Cardiac muscle cell (in vitro differentiated cells and primary cell): ENCODE measurements at places on chromosomes 6 and 20. TPM values are rescaled to one million over a fixed set of nuclear protein-coding genes. Genes with fewer than 3 reads are reported as not detected.

- no peak overlapping the region for H3K4me3 ChIP-seq
- no peaks in the 10 kb centered on the region for H3K27me3 ChIP-seq
- H3K27ac ChIP-seq = no peak overlapping the region
- DNase-seq = no peak
- no peaks in the 10 kb centered on the region for H3K36me3 ChIP-seq
Measured at GRCh38 chr20:50053362-50054230, 59.4 kb downstream of the UBE2V1 start.

The TAAR9 gene
- total RNA-seq = not detected in 2 replicates

DNA sequence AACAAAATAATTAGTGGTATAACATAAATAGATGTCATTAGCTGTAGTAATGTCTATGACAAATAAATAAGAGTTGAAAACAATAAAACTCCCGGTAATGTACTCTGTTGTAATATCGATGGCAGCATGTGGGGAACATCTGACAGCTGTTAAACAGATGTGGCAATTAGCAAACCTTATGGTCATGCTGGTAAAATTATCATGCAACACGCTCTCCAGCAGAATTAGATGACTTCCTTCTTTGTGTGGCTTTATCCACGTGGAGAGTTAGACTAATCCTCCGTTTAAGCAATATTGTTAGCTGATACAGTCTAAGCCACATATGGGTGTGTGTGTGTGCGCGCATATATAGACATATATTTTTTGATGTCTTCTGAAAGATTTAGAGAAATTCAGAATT is 77.7 kb upstream of the ZFP64 start:
- H3K4me3 ChIP-seq = no peak overlapping the region
- H3K27me3 ChIP-seq = no peaks in the 10 kb centered on the region
- no peak overlapping the region for H3K27ac ChIP-seq
- H3K36me3 ChIP-seq = no peaks in the 10 kb centered on the region

GRCh38 chr20:49906101-49906604 is 9.2 kb downstream of the SPATA2 start:
- no peak for DNase-seq
- H3K4me1 ChIP-seq = peaks cover 14% of the 10 kb centered on the region

DNA sequence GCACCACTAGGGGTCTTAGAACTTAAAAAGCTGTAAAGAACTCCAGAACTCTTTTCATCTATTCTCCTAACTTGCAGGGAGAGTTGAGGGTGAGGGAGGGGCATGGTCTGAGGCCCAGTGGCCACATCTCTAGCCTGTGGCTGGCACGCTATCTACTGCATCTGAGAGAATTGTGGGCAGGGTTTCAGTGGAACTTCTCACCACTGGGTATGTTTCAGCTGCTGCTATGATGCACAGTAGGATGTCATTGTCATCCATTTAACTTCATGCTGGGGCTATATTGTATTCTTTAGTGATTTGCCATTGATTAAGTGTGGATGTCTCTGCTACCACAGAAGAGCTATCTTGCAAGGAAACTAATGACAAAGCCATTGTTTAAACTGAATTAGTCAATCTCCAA is 4.5 kb downstream of the TMEM14A start:
- no peaks in the 10 kb centered on the region for H3K27me3 ChIP-seq
- no peaks in the 10 kb centered on the region for H3K4me1 ChIP-seq
- H3K27ac ChIP-seq = no peak overlapping the region
- no peak for DNase-seq

- no peak overlapping the region for H3K4me3 ChIP-seq
- no peak for DNase-seq
- H3K4me1 ChIP-seq = no peaks in the 10 kb centered on the region
- H3K27me3 ChIP-seq = no peaks in the 10 kb centered on the region
- no peak overlapping the region for H3K27ac ChIP-seq
Measured at GRCh38 chr6:154210678-154211077, 145.9 kb downstream of the IPCEF1 start.

- H3K36me3 ChIP-seq = no peaks in the 10 kb centered on the region
- peak; percentile 77 for DNase-seq
- H3K4me1 ChIP-seq = peaks cover 7% of the 10 kb centered on the region
- peak overlapping the region; percentile 24 for H3K27ac ChIP-seq
- H3K27me3 ChIP-seq = no peaks in the 10 kb centered on the region
- no peak overlapping the region for H3K4me3 ChIP-seq
Measured at GRCh38 chr20:51586005-51586440, 43.5 kb upstream of the NFATC2 start.

The ATP6V1G2 gene
- total RNA-seq = 21.2 and 28.8 TPM in 2 replicates
